Memory B cell (primary cell): ENCODE measurements at places on chromosomes 1 and 21.

GRCh38 chr1:225697428-225697827 lies 44.5 kb upstream of the ENAH start:
- H3K36me3 ChIP-seq = no peaks in the 10 kb centered on the region
- no peak overlapping the region for H3K27ac ChIP-seq
- H3K27me3 ChIP-seq = no peaks in the 10 kb centered on the region

DNA sequence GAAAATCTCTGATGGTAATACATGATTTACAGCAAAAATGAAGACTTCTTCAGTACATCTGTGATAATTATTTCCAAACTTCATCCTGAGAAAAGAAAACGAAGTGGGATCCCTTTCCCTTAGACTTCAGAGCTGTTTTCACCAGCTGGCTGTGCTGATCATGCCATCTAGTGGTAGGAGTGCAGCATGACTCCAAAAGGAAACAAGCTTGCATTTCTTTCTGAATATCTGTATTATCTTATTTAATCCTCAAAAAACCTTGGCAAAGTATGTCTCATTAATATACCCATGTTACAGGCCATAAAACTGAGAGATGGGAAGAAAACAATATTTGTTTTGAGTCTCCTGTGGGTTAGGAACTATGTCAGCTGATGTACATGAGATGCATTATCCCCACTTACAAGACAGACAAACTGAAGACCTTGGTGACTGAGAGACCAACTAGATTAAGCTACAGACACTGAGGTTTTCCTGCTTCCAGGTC lies 9.8 kb upstream of the GJA8 start:
- DNase-seq = peak; percentile 29
- peaks cover 3% of the 10 kb centered on the region for H3K27me3 ChIP-seq
- no peaks in the 10 kb centered on the region for H3K36me3 ChIP-seq
- H3K27ac ChIP-seq = no peak overlapping the region
- no peak overlapping the region for H3K4me3 ChIP-seq
- H3K4me1 ChIP-seq = peaks cover 7% of the 10 kb centered on the region

GRCh38 chr1:116504308-116505156 lies 66.3 kb downstream of the CD58 start:
- DNase-seq = peak; percentile 84
- peak overlapping the region; percentile 83 for H3K27ac ChIP-seq
- H3K4me3 ChIP-seq = peak overlapping the region; percentile 22
- H3K36me3 ChIP-seq = no peaks in the 10 kb centered on the region
- H3K4me1 ChIP-seq = peaks cover 41% of the 10 kb centered on the region

DNA sequence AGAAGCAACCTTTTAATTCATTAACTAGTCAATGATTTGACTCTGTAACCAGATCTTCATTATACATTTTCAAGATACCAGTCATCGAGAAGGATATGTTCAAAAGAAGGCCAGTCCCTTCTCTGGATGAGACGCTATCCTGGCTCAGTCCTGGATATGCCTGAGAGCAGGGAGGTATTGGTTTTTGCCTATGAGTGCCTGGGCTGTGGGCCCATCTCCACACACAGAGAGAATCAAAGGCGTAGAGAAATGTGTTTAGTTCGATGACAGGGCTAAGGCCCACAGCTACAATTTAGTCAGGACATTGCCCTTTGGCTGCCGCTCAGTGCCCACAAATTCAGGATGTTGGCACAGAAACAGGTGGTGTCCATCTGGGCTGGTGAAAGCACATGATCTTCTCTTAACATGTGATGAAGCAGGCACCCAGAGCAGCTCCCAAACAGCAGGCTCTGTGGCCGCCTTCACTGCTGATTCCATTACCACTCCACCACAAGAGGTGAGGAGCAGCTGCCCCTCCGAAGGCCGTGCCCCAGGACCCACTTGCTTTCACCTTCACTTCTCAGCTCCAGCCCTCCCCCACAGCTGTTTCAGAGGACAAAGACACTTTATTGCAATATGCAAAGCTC lies 24.7 kb downstream of the ACKR1 start:
- H3K36me3 ChIP-seq = no peaks in the 10 kb centered on the region
- DNase-seq = no peak
- peaks cover 10% of the 10 kb centered on the region for H3K27me3 ChIP-seq
- H3K4me1 ChIP-seq = no peaks in the 10 kb centered on the region
- no peak overlapping the region for H3K27ac ChIP-seq

- H3K36me3 ChIP-seq = peaks cover 16% of the 10 kb centered on the region
- peaks cover 24% of the 10 kb centered on the region for H3K4me1 ChIP-seq
- peak overlapping the region; percentile 25 for H3K27ac ChIP-seq
- no peaks in the 10 kb centered on the region for H3K27me3 ChIP-seq
Measured at GRCh38 chr1:183630748-183631147, 4.8 kb downstream of the ARPC5 start.
